ENCODE measurements at places on chromosomes 5 and 9.

DNA sequence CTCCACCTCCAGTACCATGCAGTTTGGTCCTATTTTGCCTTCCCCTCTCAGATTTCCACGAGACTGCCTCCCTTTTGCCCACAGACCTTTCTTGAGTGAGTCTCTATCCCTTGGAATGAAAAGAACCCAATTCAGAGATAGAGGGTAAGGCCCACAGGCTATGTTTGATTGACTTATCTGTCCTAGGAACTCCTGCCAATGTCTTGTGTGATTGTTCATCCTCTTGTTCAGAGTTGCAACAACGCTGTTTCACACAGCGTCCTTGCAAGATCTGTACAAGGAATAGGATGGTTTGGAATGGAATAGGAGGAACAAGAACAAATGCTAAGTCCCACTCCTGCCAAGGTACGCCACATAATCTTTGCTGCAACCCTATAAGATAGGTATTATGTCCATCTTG lies 142.2 kb upstream of the ABCA1 start:
- DNase-seq = no peak

GRCh38 chr9:109246533-109246932 lies 74.3 kb downstream of the EPB41L4B start:
- no peak for DNase-seq

DNA sequence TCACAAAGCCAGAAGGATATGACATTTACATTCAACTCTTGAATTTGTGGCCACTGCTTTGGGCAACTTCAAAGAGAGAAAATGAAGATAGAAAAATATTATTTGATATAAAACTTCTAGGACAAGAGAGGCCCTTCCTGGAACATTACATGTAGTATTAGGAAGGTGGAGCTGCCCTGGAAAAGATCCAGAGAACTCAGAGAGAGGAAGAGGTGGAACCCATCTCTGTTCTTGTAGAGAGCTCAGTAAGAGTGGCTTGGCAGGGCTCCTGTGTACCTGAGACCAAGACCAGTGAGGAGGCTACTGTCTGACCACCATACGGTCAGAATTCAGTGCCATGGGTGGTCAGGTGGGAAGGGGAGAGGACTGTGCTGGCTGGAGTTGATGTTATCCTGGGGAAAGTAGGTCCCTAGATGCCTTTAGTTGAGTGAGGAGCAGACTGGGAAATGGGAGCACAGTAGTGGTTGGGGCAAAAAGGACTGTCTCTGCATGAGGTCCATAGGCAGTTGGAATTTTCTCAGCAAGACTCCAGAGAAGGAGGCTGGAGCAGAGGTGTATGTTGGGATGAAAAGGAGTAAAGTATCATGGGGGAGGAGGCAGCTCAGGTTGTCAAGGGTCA lies 7.6 kb downstream of the TGFBI start:
- DNase-seq = no peak

DNA sequence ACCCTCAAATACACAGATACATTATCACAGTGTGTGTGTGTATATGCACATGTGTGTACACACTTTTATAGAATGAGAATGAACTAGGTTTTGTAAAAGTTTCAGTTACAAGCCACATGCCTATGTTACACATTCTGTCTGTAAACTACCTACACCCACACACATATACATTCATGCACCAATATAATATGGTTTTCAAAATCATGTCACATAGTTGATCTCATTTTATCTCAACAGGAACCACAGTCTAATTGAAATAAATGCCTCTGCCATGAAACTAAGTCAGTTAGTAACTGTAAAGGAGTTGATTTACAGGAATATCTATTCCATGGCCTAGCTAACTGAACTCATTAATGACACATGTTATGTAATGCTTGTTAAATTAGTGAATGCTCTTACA lies 646.6 kb downstream of the PDE4D start:
- DNase-seq = no peak

- no peak for DNase-seq
Observed at GRCh38 chr9:95443301-95443700, 73.5 kb downstream of the PTCH1 start.

GRCh38 chr5:160511280-160511929 lies 89.8 kb downstream of the PTTG1 start:
- DNase-seq = no peak

DNA sequence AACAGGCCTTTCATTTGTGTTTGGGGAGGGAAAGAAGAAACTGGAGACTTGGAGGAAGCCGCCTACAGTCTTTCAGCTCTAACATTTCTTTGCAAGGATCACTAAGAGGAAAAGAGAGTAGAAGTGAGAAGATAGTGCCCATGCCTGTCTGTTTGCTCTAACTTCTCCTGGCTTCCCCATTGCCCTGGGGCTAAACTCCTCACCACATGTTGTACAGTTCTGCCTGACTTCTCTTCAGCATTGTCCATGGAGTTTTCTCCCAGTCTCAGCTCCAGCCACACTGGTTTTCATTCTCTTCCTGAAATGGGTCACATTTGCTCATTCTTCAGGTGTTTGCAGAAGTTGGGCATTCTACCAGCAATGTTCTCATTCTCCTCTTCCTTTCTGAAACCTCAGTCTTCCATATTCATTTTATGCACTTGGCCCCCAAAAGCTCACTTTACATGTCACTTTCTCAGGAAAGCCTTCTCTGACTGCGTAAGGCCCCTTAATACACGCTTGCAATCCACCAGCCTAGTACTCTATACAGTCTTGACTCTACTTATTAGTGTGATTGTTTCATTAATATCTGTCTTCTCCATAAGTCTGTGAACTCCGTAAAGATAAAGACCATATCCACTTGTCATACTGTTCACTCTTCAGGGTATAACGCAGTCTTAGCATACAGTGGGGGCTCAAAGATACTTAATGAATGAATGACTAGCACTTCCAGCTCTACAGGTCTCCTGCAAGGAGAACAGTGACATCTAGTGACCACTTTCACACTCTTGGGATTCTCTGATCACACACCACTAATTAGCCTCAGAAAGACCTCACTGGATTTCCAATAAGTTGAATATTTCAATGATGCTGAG lies 40.2 kb upstream of the TRIM32 start:
- no peak for DNase-seq

Measured in central memory CD8-positive, alpha-beta T cell (primary cell).